ENCODE measurements at places on chromosomes 2 and 18.

DNA sequence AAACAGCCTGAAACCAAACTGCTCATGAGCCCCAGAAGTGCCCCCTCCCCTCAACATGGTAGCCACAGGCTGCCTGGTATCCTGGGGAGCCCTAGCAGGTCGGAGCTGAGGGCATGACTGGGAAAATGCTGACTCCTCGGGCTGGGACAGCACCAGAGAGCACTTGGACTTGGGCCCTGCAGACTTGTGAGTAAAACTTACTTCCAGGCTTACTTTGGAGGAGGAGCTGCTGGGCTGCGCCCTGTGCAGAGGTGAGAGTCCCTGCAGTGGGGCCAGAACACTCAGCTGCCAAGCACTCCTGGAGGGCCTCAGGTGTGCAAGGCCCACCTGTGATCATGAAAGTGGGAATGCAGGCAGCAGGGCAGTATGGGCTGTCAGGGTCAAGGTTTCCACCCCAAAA is 119.4 kb downstream of the SEPTIN10 start:
- DNase-seq = no peak

GRCh38 chr2:208189810-208190503 is at the start of gene C2orf80:
C2orf80 (minus strand) TSS chr2:208190030; CDS start chr2:208186986, 3,044 bp downstream.
- no peak for DNase-seq

DNA sequence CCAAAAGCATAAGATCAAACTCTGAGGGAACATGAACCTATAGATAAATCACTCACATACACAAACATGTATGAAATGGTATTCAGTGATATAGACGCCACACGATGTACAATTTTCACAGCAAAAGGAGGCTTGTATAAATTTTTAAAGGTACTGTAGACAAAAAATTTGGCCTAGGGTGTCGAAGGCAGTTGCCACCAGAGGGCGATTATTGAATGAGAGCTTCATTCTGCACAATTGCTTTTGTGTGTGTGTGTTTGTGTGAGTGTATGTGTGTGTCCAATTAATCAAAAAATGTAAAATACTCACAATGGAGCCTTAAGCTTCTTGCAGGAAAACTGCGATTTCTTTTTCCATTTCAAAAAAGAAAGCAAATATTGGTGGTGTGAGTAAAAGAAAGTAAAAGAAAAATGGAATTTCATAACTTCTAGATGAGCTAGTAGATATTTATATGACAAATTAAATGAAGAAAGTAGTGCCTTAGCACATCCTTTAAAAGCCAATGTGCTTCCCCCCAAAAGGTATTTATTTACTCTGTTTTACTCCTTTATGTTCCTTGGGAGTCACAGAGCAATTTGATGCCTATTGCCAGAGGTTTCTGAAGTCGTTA is 800.1 kb downstream of the SATB2 start:
- DNase-seq = no peak

DNA sequence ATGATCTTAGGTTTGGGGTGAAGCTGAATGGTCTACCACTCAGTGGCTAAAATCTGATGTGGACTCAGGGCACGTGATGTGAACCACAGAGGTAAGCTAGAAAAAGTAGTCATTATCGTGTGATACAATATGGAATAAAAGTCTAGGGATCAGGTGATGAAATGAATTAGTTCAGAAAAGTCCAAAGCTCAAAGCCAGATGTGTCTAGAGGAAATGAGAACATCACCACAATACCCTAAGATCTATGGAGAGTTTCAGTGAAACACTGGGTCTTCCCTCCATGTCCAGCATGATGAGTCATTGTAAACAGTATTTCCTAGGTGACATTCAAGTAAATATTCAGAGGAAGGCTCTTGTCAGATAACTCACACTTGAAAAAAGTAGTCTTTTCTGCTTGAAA is 1257.4 kb upstream of the ZEB2 start:
- no peak for DNase-seq

DNA sequence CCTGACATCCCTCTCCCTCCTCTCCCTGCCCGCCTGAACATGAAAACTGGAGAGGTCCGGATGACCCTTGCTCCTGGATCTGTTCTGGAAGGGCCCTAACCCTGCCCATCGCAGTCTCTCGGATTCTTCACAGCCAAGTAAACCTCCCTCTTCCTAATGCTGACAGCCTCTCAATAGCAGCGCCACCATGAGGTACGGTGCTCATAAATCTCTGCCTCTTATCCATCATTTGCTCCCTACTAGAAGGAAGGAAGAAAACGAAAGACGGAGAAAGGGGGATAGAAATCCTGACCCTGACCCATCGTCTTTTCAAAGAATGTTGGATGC is 257.9 kb downstream of the BCL11A start:
- no peak for DNase-seq

- no peak for DNase-seq
Measured at GRCh38 chr2:161471631-161472030, 55.5 kb downstream of the TBR1 start.

- no peak for DNase-seq
Measured at GRCh38 chr2:85564144-85564563, 2.9 kb upstream of the GGCX start.

GRCh38 chr2:27989149-27989548 is 98.6 kb downstream of the BABAM2 start:
- no peak for DNase-seq

- no peak for DNase-seq
Measured at GRCh38 chr2:27123302-27124150, at the start of gene ABHD1. ABHD1 (plus strand) TSS chr2:27123815; CDS start chr2:27123949, 134 bp downstream.

GRCh38 chr2:45168711-45169338 is 159.6 kb upstream of the SIX2 start:
- no peak for DNase-seq

GRCh38 chr2:23590241-23590869 is 205.4 kb downstream of the KLHL29 start:
- no peak for DNase-seq

GRCh38 chr2:237882510-237883481 is 23.4 kb downstream of the RAMP1 start:
- no peak for DNase-seq

Measured in iPS DF 19.7 (cell line).